ENCODE measurements at places on chromosomes 12 and 14.

- DNase-seq: no peak
Measured at GRCh38 chr12:1439687-1440086, 154.7 kb downstream of the FBXL14 start.

GRCh38 chr12:130266751-130267150, 70.9 kb upstream of the PIWIL1 start:
- no peak for DNase-seq

DNA sequence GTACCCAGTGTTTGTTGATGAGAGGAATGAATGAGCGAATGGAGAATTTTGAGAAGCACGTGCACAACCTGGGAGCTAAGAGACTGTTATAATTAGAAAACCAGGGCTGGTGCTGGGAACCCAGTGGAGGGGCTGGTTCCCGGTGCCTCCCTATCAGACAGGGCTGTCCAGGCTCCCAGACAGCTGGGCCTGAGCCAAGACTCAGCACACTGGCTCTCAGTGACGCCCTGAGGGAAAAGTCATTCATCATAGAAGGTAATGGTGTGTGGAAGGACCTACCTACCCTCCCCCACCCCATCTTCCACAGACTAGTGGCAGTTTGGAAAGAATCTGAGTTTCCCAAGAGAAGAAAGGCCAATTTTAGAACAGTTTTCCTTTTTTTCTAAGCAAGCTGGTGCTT, 34.7 kb downstream of the KCNA5 start:
- no peak for DNase-seq

GRCh38 chr12:112285600-112286401, 96.4 kb downstream of the HECTD4 start:
- DNase-seq: peak; percentile 94

- no peak for DNase-seq
Measured at GRCh38 chr12:102167821-102168604, 29.6 kb downstream of the PMCH start.

DNA sequence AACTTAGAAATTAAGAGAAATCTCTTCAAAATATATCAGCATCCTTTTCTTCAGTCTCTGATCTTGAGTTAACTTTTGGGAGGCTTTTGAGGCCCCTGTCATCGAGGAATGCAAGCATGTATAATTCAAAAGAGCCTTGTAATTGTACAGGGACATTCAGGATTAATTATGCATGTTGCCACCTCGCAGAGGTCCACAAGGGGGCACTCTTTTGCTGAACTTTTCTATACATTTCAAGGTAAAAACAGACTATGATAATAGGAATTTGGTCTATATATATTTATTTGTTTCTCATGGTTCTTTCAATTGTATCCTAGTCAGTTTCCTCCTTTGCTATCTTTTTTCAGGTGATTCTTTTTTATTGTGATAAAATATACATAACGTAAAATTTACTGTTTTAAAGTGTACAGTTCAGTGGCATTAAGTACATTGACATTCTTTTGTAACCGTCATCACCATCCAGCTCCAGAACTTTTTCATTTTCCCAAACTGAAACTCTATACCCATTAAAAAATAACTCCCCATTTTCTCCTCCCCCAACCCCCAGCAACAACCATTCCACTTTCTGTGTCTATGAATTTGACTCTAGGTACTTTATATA, 47.0 kb upstream of the SLC2A13 start:
- DNase-seq: no peak

DNA sequence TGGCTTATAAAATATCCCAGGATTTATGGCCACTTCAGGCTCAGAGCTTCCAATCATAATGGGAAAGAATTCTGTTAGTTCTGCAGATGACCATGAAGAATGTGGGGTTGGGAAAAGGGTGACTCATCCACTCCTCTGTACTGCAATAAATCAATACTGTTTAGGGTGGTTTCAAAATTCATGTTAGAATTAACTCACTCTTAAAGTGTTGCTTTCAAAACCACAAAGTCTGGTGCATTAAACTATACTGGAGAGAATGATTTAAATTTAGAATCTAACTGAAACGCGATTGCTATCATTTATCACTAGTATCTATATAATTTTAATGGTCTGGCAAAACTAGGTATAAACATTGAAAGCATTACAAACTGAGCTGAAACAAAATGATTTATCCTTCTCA, 798 bp downstream of the CCDC198 start:
- DNase-seq: no peak

- DNase-seq: no peak
Measured at GRCh38 chr12:76486011-76486410, 73.6 kb downstream of the OSBPL8 start.

- no peak for DNase-seq
Measured at GRCh38 chr14:100132903-100133510, 26.4 kb downstream of the DEGS2 start.

- DNase-seq: no peak
Measured at GRCh38 chr12:50166799-50167048, 445 bp downstream of the CERS5 start.

DNA sequence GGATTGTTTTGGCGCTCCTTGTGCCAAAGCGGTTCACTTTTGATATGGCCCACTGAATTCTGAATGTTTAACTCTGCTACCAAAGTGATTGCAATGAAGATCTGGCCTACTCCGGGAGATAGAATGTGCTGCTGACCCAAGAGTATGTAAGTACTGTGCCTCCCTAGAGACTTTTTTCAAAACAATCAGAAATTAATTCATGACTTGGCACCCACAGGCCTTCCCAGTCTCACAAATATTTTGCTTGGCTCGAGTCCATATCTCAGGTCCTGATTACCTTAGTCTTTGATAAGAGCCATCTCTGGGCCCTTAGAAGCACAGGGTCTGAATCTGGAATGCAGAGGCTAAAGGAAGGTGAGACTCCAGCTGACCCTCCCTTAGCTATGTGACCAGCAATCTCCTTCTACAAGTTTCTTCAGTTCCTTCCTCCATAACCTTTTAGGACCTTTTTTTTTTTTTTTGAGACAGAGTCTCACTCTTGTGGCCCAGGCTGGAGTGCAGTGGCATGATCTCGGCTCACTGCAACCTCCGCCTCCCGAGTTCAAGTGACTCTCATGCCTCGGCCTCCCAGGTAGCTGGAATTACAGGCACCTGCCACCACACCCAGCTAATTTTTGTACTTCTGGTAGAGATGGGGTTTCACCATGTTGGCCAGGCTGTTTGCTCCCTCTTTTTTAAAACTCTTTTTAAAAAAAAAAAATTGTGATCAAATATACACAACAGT, 49.5 kb upstream of the METAP2 start:
- peak; percentile 72 for DNase-seq

DNA sequence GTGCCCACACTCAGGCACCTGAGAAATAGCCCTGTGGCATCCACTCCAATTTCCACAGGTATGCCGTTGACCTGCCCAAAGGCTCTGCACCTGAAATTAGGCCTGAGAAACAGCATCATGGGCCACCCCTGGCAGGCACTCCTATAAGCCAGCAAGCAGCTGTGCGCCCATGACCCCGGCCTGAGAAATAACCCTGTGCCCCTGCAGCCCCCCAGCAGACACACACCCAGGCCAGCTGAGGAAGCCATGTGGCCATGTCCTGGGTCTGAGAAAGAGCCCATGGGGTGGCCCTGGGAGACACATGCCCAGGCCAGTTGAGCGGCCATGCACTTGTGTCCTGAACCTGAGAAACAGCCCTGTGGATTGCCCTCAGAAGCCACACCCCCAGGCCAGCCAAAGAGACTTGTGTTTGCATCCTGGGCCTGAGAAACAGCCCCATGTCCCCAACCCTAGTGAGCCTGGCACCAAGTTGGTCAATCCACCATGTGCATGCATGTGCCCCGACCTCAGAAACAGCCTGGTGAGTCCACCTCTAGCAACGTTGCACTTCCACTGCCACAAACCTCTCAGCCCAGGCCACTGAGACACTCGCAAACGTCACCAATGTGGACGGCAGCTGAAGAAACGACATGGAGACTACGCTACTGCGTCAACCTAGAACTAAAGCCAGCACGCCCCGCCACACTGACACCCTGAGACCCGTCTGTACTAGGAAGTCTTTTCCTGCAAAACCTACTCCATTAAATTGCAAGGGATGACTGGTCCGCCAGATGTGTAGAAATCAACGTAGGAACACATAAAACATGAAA, 411.9 kb downstream of the TMEM121 start:
- DNase-seq: no peak

DNA sequence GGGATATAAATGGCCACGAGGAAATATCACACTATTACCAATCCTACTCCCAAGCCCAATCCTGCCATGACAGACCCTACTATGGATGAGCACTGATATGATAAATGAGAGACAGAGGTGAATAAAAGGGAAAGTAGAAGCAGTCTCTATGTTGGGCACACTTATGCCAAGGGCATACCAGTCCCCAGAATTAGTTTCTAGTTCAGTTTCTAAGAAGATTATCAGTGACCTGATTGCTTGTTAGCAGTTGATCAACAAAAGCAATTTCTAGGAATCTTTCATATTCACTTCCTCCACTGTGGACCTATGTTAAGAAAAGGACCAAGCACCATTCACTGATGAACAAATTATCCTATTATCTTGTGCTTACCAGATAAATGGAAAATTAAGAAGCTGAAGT, 20.0 kb downstream of the SCAF11 start:
- DNase-seq: no peak

DNA sequence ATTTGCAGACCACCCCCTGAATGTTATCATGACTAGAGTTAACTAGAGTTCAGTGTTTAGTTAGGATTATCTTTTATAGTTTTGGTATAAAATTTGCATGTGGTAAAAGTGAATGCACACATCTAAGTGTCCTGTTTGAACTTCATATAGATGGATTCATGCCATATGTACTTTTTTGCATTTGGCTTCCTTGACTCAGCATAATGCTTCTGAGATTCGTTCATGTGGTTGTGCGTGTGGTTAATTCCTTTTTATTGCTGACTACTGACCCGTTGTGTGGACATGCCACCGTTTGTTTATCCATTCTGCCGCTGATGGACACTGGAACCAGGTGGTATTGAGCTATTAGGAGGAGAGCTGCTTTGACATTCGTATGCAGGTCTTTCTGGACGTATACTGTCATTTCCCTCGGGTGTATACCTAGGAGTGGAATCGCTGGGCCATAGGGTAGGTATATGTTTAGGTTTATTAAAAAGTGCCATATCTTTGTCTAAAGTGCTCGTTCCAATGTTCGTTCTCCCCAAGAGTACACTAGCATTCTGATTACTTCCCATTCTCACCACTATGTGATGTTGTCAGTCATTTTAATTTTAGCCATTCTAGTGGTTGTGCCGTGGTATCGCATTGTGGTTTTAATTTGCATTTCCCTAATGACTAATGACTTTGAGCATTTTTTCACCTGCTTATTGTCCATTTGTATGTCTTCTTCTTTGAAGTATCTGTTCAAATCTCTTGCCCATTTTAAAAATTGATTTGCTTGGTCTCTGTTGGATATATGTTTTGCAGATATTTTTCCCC, 37.7 kb downstream of the RIN3 start:
- no peak for DNase-seq

DNA sequence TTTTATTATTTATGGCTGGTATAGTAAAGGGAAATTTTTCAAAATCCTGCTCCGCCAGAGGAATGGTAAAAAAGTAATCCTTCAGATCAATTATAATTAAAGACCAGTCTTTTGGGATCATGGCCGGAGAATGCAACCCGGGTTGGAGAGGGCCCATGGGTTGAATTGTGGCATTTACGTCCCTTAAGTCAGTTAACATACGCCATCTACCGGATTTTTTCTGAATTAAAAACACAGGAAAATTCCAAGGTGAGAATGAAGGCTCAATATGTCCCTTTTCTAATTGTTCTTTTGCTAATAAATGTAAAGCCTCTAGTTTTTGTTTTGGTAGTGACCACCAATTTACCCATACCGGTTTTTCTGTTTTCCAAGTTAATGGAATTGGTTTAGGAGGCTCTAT, 602.8 kb downstream of the ALG10 start:
- DNase-seq: no peak

DNA sequence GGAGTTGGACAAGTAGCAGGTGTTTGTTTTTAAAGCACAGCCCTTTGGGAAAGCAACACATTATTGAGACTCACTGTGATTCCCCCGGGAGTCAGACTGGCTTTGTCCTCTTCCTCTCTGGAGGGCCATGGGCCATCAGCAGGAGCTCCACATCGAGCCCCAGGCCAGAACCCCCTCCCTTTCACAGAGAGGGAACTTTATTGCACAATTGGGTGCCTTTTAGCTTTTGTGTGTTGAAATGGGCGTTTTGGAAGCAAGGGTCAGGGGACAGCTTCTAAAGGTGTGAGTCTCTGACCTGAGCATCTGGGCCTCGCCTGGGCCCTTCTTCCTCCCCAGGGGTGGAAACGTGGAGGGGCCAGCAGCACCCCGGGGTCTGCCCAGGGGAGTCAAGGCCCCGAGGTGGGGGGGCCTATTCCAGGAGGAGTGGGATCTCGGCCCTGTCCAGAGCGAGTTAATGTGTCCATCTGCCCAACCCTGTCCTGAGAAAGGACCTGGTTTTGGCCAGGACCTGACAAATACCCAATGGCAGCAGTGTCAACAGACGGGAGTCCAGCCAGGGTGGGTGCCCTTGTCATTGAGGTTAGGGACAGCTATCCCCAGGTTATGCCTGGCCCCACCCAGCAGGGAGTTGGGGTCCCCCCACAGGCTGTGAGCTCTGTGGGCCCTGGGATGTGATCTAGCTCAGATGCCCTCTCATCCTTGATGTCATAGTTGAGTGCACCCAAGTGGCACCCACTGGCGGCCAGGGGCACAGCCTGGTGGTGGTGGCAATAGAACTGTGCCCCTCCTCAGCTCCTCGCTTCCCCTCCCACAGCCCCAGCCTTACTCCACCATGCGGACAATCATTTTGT, 37.1 kb downstream of the SLC8B1 start:
- DNase-seq: no peak

DNA sequence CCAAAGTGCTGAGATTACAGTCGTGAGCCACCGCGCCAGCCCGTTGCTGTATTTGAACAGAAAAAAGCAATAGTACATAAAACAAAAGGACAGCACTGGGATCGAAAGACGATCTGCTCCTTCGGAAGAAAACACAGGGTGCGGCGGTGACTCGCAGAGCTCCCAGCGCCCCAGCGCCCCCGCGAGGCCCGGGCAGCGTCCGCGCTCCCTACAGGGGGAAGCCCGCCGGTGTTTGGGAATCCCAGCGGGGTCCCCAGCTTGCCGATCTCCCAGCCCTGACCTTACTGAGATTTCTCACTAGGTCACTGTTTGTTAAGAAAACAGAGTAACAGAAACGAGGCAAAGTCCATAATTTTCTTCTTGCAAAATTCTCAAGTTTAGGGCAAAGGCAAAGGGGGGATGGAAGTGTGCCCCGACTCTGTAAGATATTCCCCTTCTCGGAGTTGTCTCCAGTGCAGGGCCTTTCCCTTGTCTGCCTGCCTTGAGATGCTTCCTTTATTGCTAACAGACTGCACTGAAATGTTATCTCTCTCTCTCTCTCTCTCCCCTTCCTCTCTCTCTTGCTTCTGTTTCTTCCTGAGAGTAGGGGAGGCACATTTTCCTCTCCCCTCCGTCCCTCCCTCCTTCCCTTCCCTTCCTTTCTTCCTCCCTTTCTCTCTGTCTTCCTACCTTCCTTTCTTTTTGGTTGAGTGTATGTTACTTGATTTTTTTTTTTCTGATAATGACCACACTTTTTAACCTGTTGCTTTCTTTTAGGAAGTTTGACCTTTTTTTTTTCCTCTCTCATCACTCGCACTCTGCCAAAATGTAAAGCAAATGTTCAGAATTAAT, 91.9 kb downstream of the TMEM30B start:
- no peak for DNase-seq

- peak; percentile 57 for DNase-seq
Measured at GRCh38 chr12:12714276-12715021, 2.7 kb upstream of the CDKN1B start.

- DNase-seq: no peak
Measured at GRCh38 chr12:34393821-34394150, 371.5 kb downstream of the ALG10 start.

GRCh38 chr12:78208092-78208491, 377.4 kb downstream of the NAV3 start:
- no peak for DNase-seq

Data from NCI-H2029 treated with DMSO at 0.1 percent for 48 hours (cell line).